Naive thymus-derived CD8-positive, alpha-beta T cell (primary cell): ENCODE measurements at places on chromosomes 12 and 14. TPM values are rescaled to one million over a fixed set of nuclear protein-coding genes. Genes with fewer than 3 reads are reported as not detected.

- no peak for DNase-seq
Measured at GRCh38 chr12:131391399-131391798, 319.5 kb upstream of the SFSWAP start.

DNA sequence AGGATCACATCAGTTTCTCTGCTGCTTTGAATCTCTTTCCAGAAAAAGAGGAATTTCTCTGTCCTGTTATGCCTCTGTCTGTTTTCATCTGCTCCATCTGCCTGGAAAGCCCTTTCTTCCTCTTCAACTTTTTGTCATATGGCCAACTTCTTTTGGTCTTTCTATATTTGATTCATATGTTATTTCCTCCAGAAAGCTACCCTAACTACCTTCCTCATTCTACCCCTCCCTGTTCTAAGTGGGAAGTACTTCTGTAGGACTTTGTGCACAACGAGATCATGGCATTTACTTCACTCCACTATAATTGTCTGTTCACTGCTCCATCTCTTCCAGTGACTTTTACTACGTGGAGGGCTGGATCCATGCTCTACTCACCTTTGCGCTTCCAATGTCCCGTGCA is 5.9 kb downstream of the CLEC4D start:
- no peak for DNase-seq

The IL31 gene
- total RNA-seq: not detected

- DNase-seq: no peak
Measured at GRCh38 chr12:89568484-89568883, 42.6 kb upstream of the POC1B start.

DNA sequence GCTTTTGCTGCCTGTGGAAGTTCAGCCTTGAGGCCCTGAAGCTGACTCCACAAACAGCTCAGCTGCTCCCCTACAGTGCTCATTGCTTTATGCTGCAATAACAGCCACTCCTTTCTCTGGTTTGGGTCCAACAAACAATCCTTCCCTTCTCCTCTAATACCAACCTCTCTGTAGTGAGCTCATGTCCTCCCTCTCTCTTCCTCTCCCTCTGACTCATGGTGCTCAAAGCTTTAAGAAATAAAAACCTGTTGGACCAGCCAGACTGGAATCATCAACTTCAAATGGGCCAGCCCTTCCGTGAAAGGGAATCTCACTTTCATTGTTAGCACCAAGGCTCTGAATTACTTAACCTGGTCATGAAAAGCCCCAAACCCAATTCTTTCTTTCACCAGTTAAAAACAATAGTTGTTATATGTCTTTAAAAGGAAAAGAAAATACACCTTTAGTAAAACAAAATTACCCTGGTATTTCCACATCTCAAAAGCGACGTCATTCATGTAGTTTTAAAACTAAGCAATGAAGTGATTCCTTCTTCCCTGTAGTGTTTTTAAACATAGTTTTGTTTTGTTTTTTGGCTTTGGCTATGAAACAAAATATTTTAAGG is 126.4 kb downstream of the DUSP6 start:
- DNase-seq: no peak

The DIO3 gene
- total RNA-seq: not detected

The PKP2 gene
- not detected for total RNA-seq

The RTN1 gene
- total RNA-seq: not detected

DNA sequence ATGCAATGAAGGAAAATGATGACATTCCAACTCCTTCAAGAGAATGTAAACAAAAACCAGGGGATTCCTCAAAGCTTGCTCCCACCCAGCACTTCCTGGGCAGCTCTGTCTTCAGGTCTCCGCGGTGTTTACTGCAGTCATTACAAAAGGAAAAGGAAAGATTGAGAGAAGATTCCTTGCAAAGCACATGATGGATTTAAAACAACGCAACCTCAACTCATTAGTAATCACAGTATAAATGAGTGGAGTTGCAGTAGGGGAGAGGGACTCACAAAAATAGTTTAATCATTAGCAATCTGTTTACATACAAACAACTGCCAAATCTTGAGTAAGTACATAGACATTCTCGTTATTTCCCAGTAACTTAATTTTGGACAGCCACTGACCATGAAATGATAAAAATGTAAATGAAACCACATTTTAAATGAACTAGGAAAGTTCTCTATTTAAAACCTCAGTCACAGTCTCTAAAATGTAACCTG is 49.7 kb upstream of the OVCH1 start:
- no peak for DNase-seq

DNA sequence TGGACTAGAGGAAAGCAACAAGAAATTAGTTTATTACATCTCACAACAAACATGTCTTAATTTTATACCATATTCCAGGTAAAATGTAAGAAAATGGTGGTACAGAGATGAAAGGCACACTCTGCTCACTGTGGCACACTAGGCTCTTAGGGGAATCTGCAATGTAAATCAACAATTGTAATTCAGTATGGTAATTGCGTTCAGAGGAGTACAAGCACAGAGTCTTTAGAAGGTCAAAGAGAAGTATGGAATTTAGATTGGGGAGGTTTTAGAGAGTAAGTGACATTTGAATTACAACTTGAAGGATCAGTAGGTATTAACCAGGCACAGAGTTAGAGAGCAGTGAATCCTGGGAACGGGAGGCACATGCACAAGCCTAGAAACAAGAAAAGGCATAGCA is 694.0 kb upstream of the USP15 start:
- DNase-seq: no peak

DNA sequence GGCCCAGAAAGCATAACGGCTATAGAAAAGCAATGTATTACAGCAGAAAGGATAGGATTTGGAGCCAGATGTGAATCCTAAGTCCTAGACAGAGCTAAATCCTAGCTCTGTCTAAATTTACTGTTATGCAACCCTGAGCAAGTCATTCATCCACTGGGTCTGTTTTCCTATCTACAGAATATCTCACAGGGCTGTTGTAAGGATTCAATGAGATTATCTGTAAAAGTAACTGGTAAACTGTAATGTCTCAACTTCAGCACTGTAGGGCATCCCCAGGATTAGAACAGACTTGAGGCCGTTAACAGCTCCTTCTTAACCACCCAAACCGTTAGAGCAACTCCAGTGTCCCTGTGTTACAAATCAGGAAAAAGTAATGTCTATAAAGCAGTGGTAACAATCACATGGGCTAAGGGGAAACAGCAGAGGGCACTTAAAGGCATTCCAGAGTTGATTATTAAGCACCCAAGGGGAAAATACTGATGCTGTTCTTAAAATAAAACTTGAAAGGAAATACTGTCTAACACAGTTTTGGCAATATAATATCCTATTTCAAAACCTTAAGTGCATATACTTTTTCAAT is 10.1 kb downstream of the GMFB start:
- no peak for DNase-seq

The BIN2 gene
- 267 TPM for total RNA-seq

DNA sequence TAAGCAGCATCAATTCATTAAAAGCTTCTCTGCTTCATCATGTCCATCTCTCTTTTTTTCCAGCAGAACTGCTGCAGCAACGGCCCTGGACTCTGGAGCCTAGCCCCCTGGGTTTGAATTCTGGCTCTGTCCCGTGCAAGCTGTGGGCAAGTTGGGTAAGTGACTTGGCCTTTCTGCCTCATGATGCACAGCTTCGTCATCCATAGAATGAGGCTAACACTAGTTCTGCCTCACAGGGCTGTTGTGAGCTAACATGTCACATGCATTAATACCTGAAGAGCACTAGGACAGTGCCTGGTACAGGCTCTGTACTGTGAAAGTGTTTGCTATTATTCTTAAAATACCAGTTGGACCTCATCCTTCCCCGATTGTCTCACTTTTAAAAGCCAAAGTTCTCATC is 4.2 kb downstream of the KRT82 start:
- DNase-seq: no peak

GRCh38 chr12:117874842-117875434 is 93.9 kb downstream of the KSR2 start:
- peak; percentile 32 for DNase-seq

GRCh38 chr12:122849352-122850047 is 14.2 kb downstream of the HIP1R start:
- no peak for DNase-seq

GRCh38 chr14:101276309-101277091 is 284.8 kb upstream of the DIO3 start:
- DNase-seq: no peak

GRCh38 chr14:71554959-71555612 is 377.1 kb upstream of the RGS6 start:
- DNase-seq: no peak

The SERPINA3 gene
- not detected for total RNA-seq
